ENCODE measurements at places on chromosomes 16 and 17.

- H3K4me3 ChIP-seq: no peak overlapping the region
Measured at GRCh38 chr16:69077251-69077650, 28.2 kb upstream of the HAS3 start.

- H3K27me3 ChIP-seq: no peaks in the 10 kb centered on the region
- no peaks in the 10 kb centered on the region for H3K4me1 ChIP-seq
- H3K36me3 ChIP-seq: no peaks in the 10 kb centered on the region
- no peak overlapping the region for H3K27ac ChIP-seq
- no peak overlapping the region for H3K4me3 ChIP-seq
Measured at GRCh38 chr17:45747911-45748310, 36.2 kb upstream of the CRHR1 start.

- DNase-seq: no peak
- no peak overlapping the region for H3K4me3 ChIP-seq
- H3K36me3 ChIP-seq: peaks cover 40% of the 10 kb centered on the region
- H3K4me1 ChIP-seq: no peaks in the 10 kb centered on the region
- H3K27me3 ChIP-seq: no peaks in the 10 kb centered on the region
Measured at GRCh38 chr17:50967795-50968194, 101.6 kb upstream of the TOB1 start.

DNA sequence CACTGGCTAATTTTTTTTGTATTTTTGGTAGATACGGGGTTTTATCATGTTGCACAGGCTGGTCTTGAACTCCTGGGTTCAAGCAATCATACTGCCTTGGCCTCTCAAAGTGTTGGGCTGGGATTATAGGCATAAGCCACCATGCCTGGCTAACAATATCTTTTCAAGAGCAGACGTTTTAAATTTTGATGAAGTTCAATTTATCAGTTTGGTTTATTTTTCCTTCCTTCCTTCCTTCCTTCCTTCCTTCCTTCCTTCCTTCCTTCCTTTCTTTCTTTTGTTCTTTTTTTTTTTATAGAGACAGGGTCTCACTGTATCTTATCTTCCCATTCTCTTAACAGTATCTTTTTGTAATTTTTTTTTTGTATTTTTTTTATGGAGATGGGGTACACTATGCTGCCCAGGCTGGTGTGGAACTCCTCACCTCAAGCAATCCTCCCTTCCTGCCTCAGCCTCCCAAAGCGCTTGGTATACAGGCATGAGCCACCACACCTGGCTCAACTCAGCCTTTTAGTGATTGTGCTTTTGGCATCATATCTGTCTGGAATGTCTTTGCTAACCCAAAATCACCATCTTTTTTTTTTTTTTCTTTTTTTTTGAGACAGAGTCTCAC, 13.6 kb upstream of the GIP start:
- no peak overlapping the region for H3K4me3 ChIP-seq
- H3K36me3 ChIP-seq: no peaks in the 10 kb centered on the region
- no peaks in the 10 kb centered on the region for H3K27me3 ChIP-seq
- peak; percentile 16 for DNase-seq
- H3K4me1 ChIP-seq: no peaks in the 10 kb centered on the region

- H3K4me1 ChIP-seq: no peaks in the 10 kb centered on the region
- H3K36me3 ChIP-seq: peaks cover 30% of the 10 kb centered on the region
- no peak for DNase-seq
- no peak overlapping the region for H3K4me3 ChIP-seq
- no peak overlapping the region for H3K27ac ChIP-seq
Measured at GRCh38 chr17:50185631-50186471, 15.6 kb downstream of the COL1A1 start.

GRCh38 chr17:28724500-28725165, 1.4 kb downstream of the TLCD1 start:
- no peak for DNase-seq
- H3K4me1 ChIP-seq: peaks cover 53% of the 10 kb centered on the region
- no peak overlapping the region for H3K4me3 ChIP-seq
- H3K27ac ChIP-seq: no peak overlapping the region
- H3K27me3 ChIP-seq: no peaks in the 10 kb centered on the region
- peaks cover 40% of the 10 kb centered on the region for H3K36me3 ChIP-seq

DNA sequence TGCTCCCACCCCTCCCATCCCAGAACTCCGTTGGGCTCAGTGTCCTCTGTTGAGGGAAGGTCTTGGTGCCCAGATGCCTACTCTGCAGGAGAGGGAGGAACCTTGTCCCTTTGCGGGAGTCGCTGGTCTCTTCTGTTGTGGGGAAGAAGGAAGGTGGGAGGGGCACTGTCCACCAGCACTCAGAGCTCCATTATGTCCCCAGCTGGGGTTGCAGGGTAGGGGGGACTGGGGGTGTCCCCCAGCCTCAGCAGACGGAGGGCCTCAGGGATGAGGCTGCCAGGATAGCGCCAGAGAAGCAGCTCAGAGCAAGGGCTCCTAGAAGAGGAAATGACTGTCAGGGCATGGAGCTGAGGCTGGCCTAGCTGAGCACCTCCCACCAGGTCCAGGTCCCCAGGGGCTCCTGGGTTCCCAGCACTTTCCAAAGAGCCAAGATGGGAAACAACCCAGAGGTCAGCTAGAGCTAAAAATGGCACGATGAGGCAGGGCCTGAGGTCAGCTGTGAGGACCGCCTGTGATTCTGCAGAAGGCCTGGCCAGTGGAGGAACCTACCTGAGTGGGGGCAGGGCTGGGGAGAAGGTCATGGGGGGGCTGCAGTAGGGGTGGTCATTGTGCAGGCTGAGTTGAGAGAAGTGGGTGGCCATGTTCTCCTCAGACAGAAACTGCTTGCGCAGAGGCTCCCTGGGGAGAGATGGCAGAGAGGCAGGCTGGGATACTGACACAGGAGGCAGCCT, 893 bp downstream of the HCFC1R1 start:
- peak overlapping the region; percentile 74 for H3K4me3 ChIP-seq
- H3K36me3 ChIP-seq: peaks cover 13% of the 10 kb centered on the region
- H3K27ac ChIP-seq: peak overlapping the region; percentile 95
- peaks cover 7% of the 10 kb centered on the region for H3K27me3 ChIP-seq
- no peak for DNase-seq
- peaks cover 54% of the 10 kb centered on the region for H3K4me1 ChIP-seq

DNA sequence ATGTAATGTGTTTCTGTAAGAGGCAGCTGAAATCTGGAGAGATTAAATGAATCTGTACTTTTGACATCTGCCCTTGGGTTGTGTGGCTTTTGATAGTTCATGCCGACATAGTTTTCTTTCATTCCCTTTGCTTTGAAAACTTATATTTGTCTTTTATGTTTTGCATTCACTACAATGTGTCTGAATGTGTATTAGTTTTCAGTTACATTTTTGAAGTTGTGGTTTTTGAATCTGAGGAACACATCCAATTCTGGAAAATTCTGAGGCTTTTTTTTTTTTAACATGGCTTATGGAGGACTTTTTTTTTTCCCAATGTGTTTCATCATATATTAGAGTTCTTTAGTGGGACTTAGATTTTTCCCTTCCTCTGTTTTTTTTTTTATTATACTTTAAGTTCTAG, 683.7 kb upstream of the SOX9 start:
- no peaks in the 10 kb centered on the region for H3K36me3 ChIP-seq
- no peaks in the 10 kb centered on the region for H3K27me3 ChIP-seq
- H3K4me1 ChIP-seq: no peaks in the 10 kb centered on the region
- H3K27ac ChIP-seq: no peak overlapping the region
- H3K4me3 ChIP-seq: no peak overlapping the region

- H3K27me3 ChIP-seq: peaks cover 1% of the 10 kb centered on the region
- H3K36me3 ChIP-seq: no peaks in the 10 kb centered on the region
- H3K27ac ChIP-seq: no peak overlapping the region
Measured at GRCh38 chr17:47739150-47739549, 6.1 kb downstream of the TBX21 start.

- H3K27me3 ChIP-seq: no peaks in the 10 kb centered on the region
- no peak for DNase-seq
- H3K36me3 ChIP-seq: no peaks in the 10 kb centered on the region
- H3K27ac ChIP-seq: no peak overlapping the region
Measured at GRCh38 chr16:17747081-17747756, 276.5 kb upstream of the XYLT1 start.

DNA sequence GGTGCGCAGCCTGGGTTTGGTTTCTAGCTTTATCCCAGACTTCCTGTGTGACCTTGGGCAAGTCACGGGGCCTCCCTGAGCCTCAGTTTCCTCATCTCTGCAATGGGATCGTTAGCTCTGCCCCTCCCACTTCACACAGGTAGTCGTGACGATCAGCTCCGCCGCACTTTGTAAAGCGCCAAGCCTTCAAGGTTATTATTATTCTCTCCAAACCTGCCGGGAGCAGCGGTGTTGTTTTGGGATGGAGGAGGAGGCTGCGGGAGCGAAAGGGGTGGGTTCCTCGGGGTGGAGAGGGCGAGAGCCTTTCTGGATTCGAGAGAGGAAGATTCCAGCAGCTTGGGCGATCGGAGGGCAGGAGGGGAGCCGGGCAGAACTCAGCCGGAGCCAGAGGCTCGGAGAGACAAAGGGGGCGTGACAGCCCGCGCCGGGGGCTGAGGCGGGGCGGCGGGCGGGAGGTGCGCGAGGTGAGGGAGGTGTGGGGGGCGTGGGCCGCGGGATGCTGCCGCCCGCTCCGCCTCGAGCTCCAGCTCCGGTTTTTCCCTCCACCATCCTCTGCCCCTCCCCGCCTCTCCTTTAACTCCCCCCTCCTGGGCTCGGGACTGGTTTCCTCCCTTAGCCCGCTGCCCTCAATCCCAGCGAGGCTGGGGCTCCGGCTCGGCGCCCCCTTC, at the start of gene EFNB3:
TSS of gene EFNB3 (plus strand) at position 602 of the 668 bp plus-strand sequence. CDS start 397 bp downstream, outside the sequence.
- peaks cover 14% of the 10 kb centered on the region for H3K36me3 ChIP-seq
- DNase-seq: no peak
- H3K27ac ChIP-seq: no peak within 1 kb of the TSS
- peaks cover 14% of the 10 kb centered on the region for H3K27me3 ChIP-seq

DNA sequence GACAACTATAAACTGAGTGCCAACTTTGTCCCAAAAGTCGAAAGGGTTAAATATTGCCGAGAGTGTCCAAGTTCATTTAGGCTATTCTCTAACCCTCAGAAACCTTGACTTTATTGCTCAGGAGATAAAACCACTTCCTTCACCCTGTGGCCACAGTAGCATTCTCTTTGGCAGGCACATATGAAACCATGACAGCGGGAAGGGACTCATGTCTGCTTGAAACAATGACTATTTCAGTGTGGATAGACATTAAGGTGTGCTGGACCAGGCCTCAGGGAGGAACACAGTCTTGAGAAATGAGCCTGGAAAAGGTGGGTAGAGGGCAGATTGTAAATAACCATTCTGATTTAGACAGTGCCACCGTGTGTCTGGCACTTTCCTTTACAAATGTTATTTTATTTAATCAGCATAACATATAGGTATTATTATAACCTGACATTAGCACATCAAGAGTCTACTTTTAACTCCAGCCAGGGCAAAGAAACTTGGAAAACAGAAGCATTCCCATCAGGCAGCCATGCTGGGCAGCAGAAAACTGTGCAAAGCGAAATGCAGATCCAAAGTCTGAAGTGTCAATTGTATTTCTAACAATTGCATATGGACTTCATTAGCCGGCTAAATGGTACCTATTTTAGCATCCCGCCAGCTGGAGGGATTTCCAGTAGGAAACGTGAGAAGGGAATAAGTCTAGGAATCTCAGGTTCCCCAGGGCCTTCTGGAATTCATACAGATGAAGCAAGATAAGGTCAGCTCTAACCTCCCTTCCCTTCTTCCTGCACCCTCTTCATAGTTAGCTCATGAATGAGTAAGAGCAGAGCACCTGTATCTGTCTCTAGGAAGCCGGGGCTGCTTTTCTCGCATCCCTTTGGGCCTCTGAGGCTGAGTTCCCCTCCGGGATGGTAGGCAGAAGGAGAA, 212.8 kb upstream of the ELAC2 start:
- no peaks in the 10 kb centered on the region for H3K27me3 ChIP-seq
- H3K4me1 ChIP-seq: no peaks in the 10 kb centered on the region
- no peak for DNase-seq
- no peaks in the 10 kb centered on the region for H3K36me3 ChIP-seq
- H3K27ac ChIP-seq: no peak overlapping the region

- no peak overlapping the region for H3K4me3 ChIP-seq
- no peak overlapping the region for H3K27ac ChIP-seq
- no peak for DNase-seq
- no peaks in the 10 kb centered on the region for H3K27me3 ChIP-seq
Measured at GRCh38 chr16:85266857-85267256, 154.6 kb upstream of the CIBAR2 start.

GRCh38 chr17:74599448-74599939, 7.4 kb upstream of the CD300LD start:
- no peak for DNase-seq
- H3K4me1 ChIP-seq: no peaks in the 10 kb centered on the region
- no peak overlapping the region for H3K27ac ChIP-seq
- H3K27me3 ChIP-seq: no peaks in the 10 kb centered on the region
- H3K36me3 ChIP-seq: no peaks in the 10 kb centered on the region

DNA sequence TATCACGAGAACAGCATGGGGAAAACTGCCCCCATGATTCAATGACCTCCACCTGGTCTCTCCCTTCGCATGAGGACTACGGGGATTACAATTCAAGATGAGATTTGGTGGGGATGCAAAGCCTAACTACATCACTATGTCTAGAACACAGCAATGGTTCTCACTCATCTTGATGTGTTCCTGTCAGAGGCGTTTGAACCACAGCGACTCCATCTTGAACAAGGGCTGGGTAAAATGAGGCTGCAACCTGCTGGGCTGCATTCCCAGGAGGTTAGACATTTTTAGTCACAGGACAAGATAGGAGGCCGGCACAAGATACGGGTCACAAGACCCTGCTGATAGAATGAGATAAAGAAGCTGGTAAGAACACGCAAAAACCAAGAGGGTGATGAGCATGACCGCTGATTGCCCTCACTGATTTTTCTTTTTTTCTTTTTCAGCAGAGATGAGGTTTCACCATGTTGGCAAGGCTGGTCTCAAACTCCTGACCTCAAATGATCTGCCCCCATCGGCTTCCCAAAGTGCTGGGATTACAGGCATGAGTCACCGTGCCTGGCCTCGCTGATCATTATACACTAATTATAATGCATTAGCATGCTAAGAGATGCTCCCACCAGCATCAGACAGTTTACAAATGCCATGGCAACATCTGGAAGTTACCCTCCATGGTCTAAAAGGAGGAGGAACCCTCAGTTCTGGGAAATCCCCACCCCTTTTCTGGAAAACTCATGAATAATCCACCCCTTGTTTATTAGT, 3.0 kb upstream of the PPY start:
- no peaks in the 10 kb centered on the region for H3K27me3 ChIP-seq
- no peaks in the 10 kb centered on the region for H3K4me1 ChIP-seq
- no peak overlapping the region for H3K4me3 ChIP-seq
- no peak overlapping the region for H3K27ac ChIP-seq
- no peaks in the 10 kb centered on the region for H3K36me3 ChIP-seq

DNA sequence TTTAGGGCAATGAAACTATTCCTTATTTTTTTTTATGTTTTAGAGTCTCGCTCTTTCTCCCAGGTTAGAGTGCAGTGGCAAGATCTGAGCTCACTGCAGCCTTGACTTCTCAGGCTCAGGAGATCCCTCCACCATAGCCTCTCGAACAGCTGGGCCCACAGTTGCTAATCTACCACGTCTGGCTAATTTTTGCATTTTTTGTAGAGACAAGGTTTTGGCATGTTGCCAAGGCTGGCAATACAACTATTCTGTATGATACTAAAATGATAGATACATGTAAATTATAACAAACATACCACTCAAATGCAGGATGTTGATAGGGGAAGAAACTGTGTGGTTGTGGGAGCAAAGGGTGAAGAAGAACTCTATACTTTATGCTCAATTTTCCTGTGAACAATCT, 401.3 kb downstream of the ZFHX3 start:
- no peaks in the 10 kb centered on the region for H3K4me1 ChIP-seq
- no peak for DNase-seq
- H3K4me3 ChIP-seq: no peak overlapping the region
- no peak overlapping the region for H3K27ac ChIP-seq
- H3K27me3 ChIP-seq: no peaks in the 10 kb centered on the region

GRCh38 chr16:58098207-58099096, 30.7 kb downstream of the CFAP20 start:
- H3K36me3 ChIP-seq: no peaks in the 10 kb centered on the region
- no peaks in the 10 kb centered on the region for H3K27me3 ChIP-seq
- H3K4me1 ChIP-seq: peaks cover 24% of the 10 kb centered on the region
- no peak for DNase-seq
- no peak overlapping the region for H3K4me3 ChIP-seq

All from right atrium auricular region (tissue), 2 donors.